SJSA1 (cell line): ENCODE measurements at places on chromosomes 6 and 20. TPM values are rescaled to one million over a fixed set of nuclear protein-coding genes. Genes with fewer than 3 reads are reported as not detected.

DNA sequence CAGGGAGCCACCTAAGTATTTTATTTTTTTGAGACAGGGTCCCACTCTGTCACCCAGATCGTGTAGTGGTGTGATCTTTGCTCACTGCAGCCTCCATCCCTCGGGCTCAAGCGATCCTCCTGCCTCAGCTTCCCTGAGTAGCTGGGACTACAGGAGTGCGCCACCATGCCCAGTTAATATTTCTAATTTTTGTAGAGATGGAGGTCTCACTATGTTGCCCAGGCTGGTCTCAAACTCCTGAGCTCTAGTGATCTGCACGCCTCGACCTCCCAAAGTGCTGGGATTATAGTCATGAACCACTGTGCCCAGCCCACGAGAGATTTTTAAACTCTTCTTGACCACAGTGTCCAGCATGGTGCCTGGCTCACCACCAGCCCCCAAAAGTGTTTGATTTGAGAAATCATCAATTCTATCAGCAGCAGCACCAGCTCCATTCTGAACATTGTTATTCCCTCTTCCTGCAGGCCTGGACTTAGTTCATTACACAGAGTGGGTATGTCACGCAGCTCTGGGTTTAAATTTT, 2.3 kb upstream of the TGM2 start:
- no peak for DNase-seq

- DNase-seq: no peak
These were observed 16.8 kb downstream of the SIRPA start for GRCh38 chr20:1912053-1912452.

TAGAP gene
- total RNA-seq: 5.7 and 8.4 TPM in 2 replicates

PRRT1 gene
- total RNA-seq: not detected in 2 replicates

BTN1A1 gene
- not detected in 2 replicates for total RNA-seq

ACTL10 gene
- not detected in 2 replicates for total RNA-seq

PNPLA1 gene
- total RNA-seq: not detected in 2 replicates
